ENCODE measurements at places on chromosomes 12 and 14. TPM values are rescaled to one million over a fixed set of nuclear protein-coding genes. Genes with fewer than 3 reads are reported as not detected.

SALL2 gene
- 3.3 TPM for total RNA-seq

EFS gene
- total RNA-seq = 9.8 TPM

DHH gene
- total RNA-seq = not detected

NOS1 gene
- total RNA-seq = not detected

CMA1 gene
- not detected for total RNA-seq

SDSL gene
- 6.5 TPM for total RNA-seq

Data from osteoblast (primary cell).